ENCODE measurements at places on chromosomes 6 and 20.

DNA sequence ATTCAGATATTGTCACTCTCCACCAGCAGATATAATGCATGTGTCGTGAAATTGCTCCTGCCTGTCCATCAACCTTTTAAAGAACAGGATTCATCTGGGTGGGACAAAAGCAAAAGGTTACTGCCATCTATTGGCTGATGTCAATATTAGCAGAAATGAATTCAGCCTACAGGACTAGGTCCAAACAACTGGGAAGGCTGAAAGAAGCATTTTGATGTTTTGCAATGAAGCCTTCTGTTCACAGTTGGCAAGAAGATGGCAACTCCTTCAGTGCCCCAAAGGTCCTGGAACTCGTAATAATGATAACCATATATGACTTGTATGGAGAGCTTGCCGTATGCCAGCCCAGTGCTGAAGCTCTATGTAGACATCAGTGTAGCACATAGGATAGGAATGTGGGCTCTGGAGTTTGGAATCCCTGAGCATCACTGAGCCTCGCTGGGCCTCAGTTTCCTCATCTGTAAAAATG is 7.5 kb downstream of the BCAS1 start:
- no peak for DNase-seq

- DNase-seq = no peak
These were observed 169.5 kb upstream of the HDAC2 start for GRCh38 chr6:114140416-114140815.

DNA sequence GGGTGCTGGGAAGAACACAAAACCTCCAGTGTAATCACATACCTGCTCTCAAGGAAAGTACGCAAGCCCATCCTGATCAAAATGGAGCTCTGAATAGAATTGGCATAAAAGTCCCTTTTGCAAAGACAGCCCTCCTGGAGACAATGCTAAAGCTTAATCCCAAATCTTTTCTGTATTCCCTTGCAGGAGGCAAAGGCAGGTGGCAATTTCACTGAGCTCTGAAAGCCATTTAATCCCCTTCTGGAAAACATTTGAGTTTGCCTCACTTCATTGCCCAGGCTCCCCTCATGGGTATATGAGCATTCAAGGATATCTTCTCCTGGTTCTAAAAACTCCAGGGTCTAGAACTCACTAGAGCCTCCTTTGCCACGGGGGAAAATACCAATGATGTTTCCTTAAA is 310.2 kb upstream of the CNR1 start:
- DNase-seq = no peak

GRCh38 chr6:72286911-72287311 is 335.0 kb upstream of the KCNQ5 start:
- DNase-seq = no peak

- DNase-seq = no peak
These were observed 189.1 kb downstream of the TBX18 start for GRCh38 chr6:84575264-84575663.

DNA sequence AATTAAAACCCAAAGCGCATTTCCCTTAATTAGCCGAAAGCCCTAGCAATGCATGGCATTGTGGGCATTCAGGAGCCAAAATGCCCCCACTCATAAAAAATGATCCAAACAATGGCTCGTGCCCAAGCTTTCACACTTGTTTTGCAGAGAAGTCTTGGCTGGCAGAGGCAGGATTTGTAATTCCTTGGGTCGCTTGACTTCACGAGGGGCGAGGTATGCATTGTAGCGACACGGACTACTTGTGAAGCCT is 613 bp upstream of the SASH1 start:
- DNase-seq = no peak

DNA sequence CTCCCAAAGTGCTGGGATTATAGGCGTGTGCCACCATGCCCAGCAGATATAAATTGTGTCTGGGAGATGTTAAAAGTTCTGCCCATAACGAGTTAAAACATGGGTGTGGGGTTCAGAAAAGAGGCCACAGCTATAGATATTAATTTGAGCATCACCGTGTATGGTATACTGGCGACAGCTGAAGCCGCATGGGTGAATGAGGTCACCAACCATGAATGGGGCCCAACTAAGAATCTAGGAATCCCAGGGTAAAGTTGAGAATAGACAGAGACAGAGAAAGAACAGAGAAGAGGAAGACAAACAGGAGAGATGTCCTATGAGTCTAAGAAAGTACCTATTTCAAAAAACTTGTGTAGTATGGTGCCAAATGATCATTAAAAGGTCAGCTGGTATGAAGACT is 50.9 kb downstream of the ILRUN start:
- no peak for DNase-seq

GRCh38 chr6:52497652-52498408 is 77.7 kb downstream of the EFHC1 start:
- DNase-seq = no peak
